ENCODE measurements at places on chromosomes 1 and 21.

DNA sequence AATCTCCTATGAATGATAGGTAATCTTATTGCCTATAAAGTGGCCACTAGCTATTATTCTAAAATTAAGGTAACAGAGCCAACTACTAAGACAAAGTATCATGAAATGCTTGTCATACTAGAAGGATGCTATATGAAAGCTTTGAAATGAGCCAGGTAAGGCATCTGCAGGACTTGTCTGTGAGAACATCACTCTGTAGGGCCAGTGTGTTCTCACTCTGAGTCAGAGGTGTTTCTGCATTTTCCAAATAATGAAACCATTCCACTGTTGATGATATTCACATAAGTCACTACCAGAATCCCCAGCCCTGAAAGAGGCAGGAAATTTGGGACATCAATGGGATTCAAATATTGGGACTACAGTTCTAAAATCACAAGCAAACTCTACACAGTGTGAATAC, 25.8 kb upstream of the GBP5 start:
- no peak for DNase-seq

DNA sequence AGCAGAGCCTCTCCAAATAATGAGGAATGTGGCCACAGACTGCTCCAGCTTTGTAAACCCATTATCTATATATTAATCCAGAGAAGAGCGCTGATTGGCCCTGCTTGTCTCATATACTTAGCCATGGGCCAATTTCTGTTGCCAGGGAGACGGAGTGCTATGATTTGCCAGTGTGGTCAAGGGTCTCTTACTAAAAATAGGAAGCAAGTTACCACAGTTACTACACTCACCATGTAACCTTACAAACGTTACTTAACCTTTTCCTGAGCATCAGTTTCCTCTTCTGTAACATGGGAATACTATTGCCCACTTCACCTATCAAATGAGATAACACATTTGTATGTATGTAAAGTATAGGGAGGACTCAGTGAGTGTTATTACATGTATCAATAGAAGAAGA, 7.7 kb upstream of the S100A2 start:
- no peak for DNase-seq

DNA sequence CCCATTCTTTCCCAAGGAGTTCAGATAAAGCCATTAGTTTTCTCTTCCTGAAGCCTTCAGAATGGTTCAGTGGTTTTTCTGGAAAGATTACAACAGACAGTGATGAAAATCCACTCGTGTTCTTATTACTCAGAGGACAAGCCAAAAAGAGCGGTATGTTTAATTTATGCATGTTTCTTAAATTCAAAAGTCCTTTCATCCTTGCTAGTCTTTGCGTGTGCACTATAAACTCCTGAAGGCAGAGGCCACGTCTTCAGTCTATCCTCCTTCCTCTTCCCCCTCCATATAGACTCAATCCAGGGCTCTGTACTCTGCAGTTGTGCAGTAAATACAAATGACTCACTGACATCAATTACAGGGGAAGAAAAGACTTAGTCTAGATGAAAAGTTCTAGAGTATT, 409.2 kb upstream of the PLXNA2 start:
- DNase-seq, result no peak

GRCh38 chr1:228405200-228405978, 1.2 kb downstream of the TRIM11 start:
- DNase-seq, result no peak

DNA sequence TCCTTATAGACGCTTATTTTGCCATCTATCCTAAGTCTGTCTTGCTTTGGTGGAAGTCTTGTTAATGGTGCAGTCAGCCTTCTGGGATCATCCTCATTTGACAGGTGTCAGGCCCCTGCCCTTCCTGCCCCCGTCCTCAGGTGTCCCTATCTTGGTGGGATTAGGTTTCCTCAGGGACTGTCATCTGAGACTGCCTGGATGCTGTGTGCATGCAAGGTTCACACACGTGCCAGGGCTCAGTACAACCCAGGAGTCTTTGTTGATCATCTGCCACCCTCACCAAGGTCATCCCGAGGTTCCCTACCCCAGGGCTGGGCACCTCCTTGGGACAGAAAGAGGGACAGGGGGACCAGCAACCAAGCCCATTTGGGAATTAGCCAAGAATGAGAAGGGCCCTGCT, 18.0 kb downstream of the PADI2 start:
- no peak for DNase-seq

DNA sequence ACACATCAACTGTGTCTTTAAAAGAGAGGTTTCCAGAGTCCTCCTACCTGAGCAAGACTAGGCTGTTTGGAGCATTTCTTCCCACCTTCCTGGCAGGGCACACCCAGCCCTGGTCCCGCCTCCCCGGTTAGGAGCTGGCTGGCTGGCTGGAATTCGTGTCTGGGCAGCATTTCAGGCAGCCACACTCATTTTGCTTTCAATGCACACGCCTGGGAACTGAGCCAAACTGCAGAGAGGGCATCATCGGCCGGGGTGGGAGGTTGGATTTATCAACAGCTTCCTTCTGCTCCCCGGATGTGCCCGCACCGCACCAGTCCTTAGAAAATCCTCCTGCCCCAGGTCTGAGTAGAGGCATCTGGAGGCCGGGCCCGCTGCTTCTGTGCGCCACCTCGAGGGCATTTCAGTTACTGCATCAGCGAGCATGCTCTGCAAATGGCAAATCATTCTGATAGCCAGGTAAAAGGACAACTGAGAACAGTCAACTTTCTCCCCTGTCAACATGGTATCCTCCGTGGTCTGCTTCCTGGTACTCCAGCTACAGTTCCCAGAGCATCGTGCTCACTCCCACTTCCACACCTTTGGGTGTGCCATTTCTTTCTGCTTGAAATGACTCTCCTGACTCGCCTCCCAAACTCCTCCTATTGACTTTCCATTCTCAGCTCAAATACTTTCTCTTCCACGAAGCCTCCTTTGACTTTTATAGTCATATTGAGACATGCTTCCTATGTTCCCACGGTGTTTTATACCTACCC, 20.6 kb downstream of the TCEA3 start:
- peak; percentile 90 for DNase-seq

- no peak for DNase-seq
Observed at GRCh38 chr1:116133696-116134475, 22.7 kb downstream of the MAB21L3 start.

DNA sequence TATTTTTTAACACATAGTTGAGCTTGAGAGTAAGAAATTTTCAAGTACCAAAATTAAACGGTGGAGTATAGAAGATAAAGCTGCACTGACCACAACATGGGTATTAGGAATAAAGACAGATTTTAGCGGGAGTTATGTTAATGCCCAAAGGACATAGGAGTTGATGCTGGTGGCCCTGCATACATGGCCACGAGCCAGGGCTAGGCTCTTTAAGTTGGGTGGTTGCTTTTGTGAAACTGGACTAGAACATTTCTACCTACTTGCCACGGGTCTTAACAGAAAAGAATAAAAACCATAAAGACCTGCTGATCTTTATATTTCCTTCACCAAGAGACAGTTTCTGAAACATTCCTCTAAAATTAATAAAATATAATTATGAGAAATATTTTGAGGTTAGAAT, 14.9 kb downstream of the EDEM3 start:
- no peak for DNase-seq

- no peak for DNase-seq
Observed at GRCh38 chr1:208335371-208336136, 91.4 kb upstream of the PLXNA2 start.

DNA sequence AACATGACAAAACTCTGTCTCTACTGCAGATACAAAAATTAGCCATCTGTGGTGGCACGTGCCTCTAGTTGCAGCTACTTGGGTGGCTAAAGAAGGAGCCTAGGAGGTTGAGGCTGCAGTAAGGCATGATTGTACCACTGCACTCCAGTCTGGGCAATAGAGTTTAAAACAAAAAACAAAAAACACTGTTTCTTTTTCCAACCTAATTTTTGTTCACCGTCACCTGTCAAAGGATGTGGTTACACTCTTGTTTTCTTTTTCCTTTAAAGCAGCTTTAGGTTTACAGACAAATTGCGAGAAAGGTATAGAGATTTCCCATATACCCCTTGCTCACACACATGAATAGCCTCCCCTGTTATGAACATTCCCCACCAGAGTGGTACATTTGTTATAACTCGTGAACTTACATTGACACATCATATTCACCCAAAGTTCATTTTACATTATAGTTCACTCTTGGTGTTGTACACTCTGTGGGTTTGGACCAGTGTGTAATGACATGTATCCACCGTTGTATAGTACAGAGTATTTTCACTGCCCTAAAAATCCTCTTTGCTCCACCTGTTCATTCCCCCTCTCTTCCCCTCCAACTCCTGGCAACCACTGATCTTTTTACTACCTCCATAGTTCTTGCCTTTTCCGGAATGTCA, 26.2 kb downstream of the SMG7 start:
- no peak for DNase-seq

- no peak for DNase-seq
Observed at GRCh38 chr1:11499601-11500331, 20.8 kb downstream of the DISP3 start.

DNA sequence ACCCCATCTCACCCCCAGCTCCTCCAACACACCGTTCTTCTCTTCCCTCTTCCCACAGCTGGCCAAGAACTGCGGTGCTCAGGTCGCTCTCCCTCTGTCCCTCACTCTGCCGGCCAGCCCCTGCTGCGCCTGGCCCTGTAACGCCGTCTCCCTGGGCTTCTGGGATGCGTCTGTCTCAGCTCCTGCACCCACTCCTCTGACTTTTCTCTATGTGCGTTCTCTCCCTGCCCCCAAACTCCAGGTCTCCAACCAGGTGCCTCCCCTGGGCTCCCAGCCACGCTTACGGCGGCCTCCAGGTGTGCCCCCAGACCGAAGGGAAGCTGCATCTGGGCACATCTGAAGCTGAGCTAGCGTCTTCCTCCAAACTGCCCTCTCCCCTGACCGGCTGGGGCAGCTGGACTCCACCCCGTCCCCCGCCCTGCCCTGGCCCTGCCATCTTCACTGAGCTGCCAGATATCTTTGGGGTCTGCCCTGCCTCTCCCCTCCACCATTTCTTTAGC, 2.6 kb downstream of the KRTAP10-12 start:
- DNase-seq, result no peak

DNA sequence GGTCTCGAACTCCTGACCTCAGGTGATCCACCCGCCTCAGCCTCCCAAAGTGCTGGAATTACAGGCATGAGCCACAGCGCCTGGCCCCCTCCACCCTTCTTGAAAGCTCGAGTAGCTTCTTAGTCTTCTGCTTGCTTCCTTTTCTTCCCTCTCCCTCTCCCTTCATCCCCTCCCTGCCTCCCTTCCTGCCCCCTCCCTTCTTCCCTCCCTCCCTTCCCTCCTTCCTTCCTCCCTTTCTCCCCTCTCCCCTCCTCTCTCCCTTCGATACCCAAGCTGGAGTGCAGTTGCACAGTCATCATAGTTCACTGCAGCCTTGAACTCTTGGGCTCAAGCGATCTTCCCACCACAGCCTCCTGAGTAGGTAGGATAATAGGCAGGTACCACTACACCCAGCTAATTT, 11.8 kb downstream of the KHDRBS1 start:
- DNase-seq, result no peak

GRCh38 chr1:222373216-222373615, 174.7 kb downstream of the HHIPL2 start:
- DNase-seq, result no peak

DNA sequence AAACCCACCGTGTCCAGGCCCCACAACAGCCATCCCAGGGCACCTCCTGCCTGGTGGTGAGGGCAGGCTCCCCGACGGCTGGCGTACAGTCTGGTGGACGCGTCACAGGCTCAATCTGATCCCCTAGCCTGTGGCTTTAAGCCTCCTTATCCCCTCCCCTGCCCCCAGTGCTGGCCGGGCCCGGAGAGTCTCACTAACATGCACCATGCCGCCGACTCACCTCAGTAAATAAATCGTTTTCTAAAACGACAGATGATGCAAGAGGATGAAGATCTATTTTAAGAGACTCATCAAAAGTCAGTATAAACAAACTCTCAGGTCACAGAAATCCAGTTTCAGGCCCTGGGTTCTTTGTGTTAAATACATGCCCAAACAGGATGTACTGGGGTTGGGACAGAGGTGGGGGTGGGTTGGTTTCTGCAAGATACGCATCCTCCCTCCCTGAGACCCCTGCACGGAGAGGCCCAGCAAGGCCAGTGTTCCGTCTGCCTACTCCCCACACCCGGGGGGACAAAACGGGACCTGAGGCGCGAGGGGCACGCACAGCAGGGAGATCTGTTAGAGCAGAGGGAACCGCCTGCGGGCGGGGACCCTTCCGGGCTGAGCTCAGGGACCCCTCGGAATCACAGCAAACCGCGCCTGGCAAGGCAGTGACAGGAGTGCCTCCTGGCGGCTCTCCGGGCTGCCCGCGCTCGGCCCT, 3.1 kb downstream of the PANK4 start:
- DNase-seq, result no peak

GRCh38 chr1:87644579-87645190, 316.0 kb downstream of the LMO4 start:
- DNase-seq, result no peak

Data from stimulated activated CD8-positive, alpha-beta memory T cell treated with anti-CD3 and anti-CD28 coated beads, Interleukin-2, amount 100 ng/mL, for 48 hours (primary cell).